ENCODE measurements at places on chromosomes 2 and 18. TPM values are rescaled to one million over a fixed set of nuclear protein-coding genes. Genes with fewer than 3 reads are reported as not detected.

DNA sequence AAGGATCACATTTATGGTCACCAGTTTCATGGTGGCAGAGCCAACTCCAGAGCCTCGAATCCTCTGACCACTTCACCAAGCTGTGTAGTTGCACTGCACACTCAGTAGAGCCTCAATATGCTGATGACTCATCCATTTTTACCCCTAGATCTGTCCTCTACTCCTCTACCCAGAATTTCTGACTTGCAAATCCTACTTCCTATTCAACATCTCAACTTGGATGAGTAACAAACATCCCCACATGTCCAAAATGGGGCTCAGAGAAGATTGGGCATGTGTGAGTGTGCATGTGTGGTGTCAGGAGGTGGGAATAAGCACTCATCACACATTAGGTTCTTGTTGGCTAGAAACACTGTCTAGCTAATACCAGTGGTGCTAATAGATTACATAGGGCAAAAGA, 57.8 kb upstream of the IGFBP2 start:
- H3K27me3 ChIP-seq: no peaks in the 10 kb centered on the region
- no peaks in the 10 kb centered on the region for H3K4me1 ChIP-seq
- no peaks in the 10 kb centered on the region for H3K36me3 ChIP-seq
- H3K4me3 ChIP-seq: no peak overlapping the region
- no peak overlapping the region for H3K27ac ChIP-seq

GRCh38 chr2:199160081-199160480, 297.7 kb downstream of the SATB2 start:
- no peak overlapping the region for H3K27ac ChIP-seq
- no peak for DNase-seq
- H3K27me3 ChIP-seq: no peaks in the 10 kb centered on the region
- no peak overlapping the region for H3K4me3 ChIP-seq

RUFY4 gene
- total RNA-seq: not detected

DNA sequence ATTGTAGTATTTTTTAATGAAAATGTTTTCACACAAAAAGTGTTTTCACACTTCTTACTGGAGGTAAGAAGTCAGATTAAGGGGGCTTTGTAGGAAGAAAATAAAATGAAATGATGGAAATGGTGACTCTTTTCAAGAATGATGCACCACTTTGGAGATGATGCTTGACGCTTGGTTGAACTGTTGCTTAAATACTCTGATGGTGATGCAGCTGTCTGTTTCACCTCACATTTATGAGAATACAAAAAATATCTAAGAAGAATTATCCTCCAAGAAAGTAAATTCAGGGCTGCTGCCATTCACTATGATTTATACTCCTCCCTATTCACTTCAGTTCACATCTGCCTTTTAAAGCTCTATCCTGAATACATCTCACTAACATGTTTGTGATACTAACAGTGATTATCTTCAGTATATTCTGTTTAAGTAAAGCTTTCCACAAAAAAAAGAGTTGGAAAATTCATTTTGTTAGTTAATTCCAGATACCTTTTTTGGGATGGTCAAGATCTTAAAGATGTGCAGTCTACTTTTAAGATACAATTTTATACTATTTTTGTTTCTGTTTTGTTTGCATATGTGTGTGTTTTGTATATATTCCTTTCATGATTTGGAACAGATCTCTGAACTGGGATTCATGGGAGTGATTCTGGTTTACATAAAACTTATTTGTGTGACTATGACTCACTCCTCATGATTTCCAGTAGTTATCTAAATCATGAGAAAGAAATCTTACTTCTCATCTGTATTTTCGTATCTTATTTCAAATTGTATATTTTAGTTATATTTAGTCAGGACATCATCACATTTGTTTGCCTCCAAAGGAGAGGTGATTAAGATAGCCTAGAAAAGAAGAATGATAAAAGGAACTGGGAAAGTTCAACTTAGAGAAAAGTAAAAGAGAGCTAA, 53.1 kb downstream of the SLC39A10 start:
- peaks cover 11% of the 10 kb centered on the region for H3K4me1 ChIP-seq
- H3K4me3 ChIP-seq: no peak overlapping the region
- DNase-seq: no peak
- H3K27me3 ChIP-seq: no peaks in the 10 kb centered on the region
- H3K36me3 ChIP-seq: peaks cover 16% of the 10 kb centered on the region

GRCh38 chr18:36536426-36536825, 238.9 kb downstream of the FHOD3 start:
- no peaks in the 10 kb centered on the region for H3K36me3 ChIP-seq
- no peak for DNase-seq
- H3K27me3 ChIP-seq: no peaks in the 10 kb centered on the region
- H3K4me3 ChIP-seq: no peak overlapping the region

CIAO1 gene
- 79.2 TPM for total RNA-seq

DARS1 gene
- 65.0 TPM for total RNA-seq

CXCR2 gene
- not detected for total RNA-seq

ACP1 gene
- 111 TPM for total RNA-seq

TMEFF2 gene
- 2.0 TPM for total RNA-seq

DNA sequence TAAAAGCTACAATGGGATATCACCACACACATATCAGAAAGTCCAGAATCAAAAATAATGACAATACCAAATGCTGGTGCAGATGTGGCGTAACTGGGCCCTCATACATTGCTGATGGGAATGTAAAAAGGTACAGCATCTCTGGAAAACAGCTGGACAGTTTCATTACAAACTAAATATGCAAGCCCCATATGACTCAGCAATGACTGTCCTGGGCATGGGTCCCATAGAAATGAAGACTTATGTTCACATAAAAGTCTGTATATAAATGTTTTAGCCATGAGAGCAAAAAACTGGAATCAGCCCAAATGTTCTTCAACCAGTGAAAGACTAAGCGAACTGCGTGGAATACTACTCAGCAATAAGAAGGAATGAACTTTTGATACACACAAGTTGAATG, 56.7 kb downstream of the ALPK2 start:
- peaks cover 4% of the 10 kb centered on the region for H3K27me3 ChIP-seq
- H3K36me3 ChIP-seq: no peaks in the 10 kb centered on the region
- no peak for DNase-seq
- no peak overlapping the region for H3K4me3 ChIP-seq
- H3K27ac ChIP-seq: no peak overlapping the region
- peaks cover 8% of the 10 kb centered on the region for H3K4me1 ChIP-seq

DNA sequence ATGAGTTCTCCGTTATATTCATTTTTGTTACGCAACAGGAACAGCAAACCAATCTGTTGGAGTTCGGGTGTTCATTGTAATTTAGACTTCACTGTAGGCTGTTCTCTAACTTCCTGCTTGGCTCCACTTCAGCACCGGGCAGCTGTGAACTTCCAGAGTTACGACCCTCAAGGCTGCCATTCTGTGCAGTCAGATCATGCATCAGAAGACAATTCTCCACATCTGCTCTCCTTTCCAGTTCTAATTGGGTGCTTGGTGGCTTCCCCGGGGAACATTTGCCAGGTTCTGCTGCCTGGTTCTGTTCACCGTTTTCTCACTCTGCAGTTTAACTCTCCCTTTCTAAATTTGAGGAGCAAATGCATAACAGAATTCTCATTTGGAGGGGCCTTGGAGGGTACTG, 237.7 kb downstream of the NYAP2 start:
- no peak overlapping the region for H3K27ac ChIP-seq
- H3K27me3 ChIP-seq: no peaks in the 10 kb centered on the region
- DNase-seq: no peak

GRCh38 chr18:23930002-23930401, 84.6 kb upstream of the TTC39C start:
- H3K27ac ChIP-seq: no peak overlapping the region
- no peak overlapping the region for H3K4me3 ChIP-seq
- no peak for DNase-seq
- no peaks in the 10 kb centered on the region for H3K36me3 ChIP-seq
- peaks cover 13% of the 10 kb centered on the region for H3K4me1 ChIP-seq

LIPG gene
- total RNA-seq: 34.4 TPM

CDH19 gene
- total RNA-seq: not detected

GRCh38 chr18:75170916-75171315, 38.0 kb downstream of the PTGR3 start:
- H3K4me3 ChIP-seq: no peak overlapping the region
- H3K4me1 ChIP-seq: no peaks in the 10 kb centered on the region
- H3K27me3 ChIP-seq: peaks cover 10% of the 10 kb centered on the region
- H3K27ac ChIP-seq: no peak overlapping the region

DNA sequence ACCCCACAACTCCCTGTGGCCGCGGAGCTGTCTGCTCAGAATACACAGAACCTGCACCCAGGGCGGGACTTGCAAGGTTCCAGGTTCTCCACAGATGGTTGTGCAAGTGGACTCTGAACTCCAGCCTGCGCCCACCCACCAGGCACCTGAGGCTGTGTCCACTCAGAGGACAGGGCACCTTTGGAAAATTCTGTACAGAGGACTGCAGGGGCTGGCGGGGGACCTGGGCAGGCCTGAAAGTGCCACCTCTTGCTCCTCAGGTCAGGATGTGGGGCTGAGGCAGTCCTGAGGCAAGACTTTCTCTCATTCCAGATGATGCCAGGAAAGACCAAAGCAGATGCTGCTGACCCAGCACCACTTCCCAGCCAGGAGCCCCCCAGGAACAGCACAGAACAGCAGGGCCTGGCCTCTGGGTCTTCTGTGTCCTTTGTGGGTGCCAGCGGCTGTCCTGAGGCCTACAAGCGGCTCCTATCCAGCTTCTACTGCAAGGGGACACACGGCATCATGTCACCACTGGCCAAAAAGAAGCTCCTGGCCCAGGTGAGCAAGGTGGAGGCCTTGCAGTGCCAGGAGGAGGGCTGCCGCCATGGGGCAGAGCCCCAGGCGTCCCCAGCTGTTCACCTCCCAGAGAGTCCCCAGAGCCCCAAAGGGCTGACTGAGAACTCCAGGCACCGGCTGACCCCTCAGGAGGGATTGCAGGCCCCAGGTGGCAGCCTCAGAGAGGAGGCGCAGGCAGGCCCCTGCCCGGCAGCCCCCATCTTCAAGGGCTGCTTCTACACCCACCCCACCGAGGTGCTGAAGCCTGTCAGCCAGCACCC, 14.4 kb downstream of the ARID5A start:
- no peak overlapping the region for H3K4me3 ChIP-seq
- H3K36me3 ChIP-seq: peaks cover 4% of the 10 kb centered on the region
- H3K27me3 ChIP-seq: no peaks in the 10 kb centered on the region
- no peak for DNase-seq
- no peak overlapping the region for H3K27ac ChIP-seq
